A549 treated with GW870086 at 1 μM for 4 hours (cell line): ENCODE measurements at places on chromosomes 7 and 10. TPM values are rescaled to one million over a fixed set of nuclear protein-coding genes. Genes with fewer than 3 reads are reported as not detected.

Gene WNT8B
- total RNA-seq: not detected in 5 replicates

Gene LRIT1
- total RNA-seq: not detected in 5 replicates

Gene STARD3NL
- total RNA-seq: 48.0 to 63.6 TPM (median 57.1 TPM) in 5 replicates

Gene SORBS1
- 0.42 to 0.93 TPM (median 0.50 TPM) in 5 replicates for total RNA-seq

Gene WEE2
- not detected in 5 replicates for total RNA-seq

Gene RAB19
- total RNA-seq: not detected in 5 replicates

Gene GPRIN2
- total RNA-seq: 30.6 to 40.9 TPM (median 37.8 TPM) in 5 replicates

Gene CPVL
- 0.21 to 0.55 TPM (median 0.44 TPM) in 4 of 5 replicates, not detected in the other for total RNA-seq

Gene C10orf53
- not detected in 5 replicates for total RNA-seq

Gene SEMA3A
- total RNA-seq: 3.5 to 5.8 TPM (median 5.1 TPM) in 5 replicates

Gene ADARB2
- total RNA-seq: not detected in 5 replicates

Gene SLC26A5
- not detected in 5 replicates for total RNA-seq

Gene KCNH2
- total RNA-seq: 1.2 to 1.6 TPM (median 1.5 TPM) in 5 replicates

Gene PHF14
- 19.2 to 25.5 TPM (median 22.6 TPM) in 5 replicates for total RNA-seq

Gene STRIP2
- 5.6 to 9.8 TPM (median 8.7 TPM) in 5 replicates for total RNA-seq

Gene TRIM74
- total RNA-seq: 0.15 to 0.30 TPM (median 0.24 TPM) in 4 of 5 replicates, not detected in the other

Gene OPN1SW
- not detected in 5 replicates for total RNA-seq

Gene SFMBT2
- total RNA-seq: 7.3 to 11.2 TPM (median 9.2 TPM) in 5 replicates

Gene AKR1D1
- total RNA-seq: 0.18 to 0.23 TPM in 2 of 5 replicates, not detected in the others

Gene AKR1C8
- total RNA-seq: 0.14 to 0.31 TPM (median 0.17 TPM) in 4 of 5 replicates, not detected in the other

Gene AGAP3
- 48.5 to 63.7 TPM (median 58.1 TPM) in 5 replicates for total RNA-seq

Gene PRR15
- total RNA-seq: 2.3 to 4.0 TPM (median 3.2 TPM) in 5 replicates
